Stimulated activated CD4-positive, alpha-beta T cell treated with anti-CD3 and anti-CD28 coated beads, Interleukin-1b, Interleukin-23, amount 100 ng/mL, for 1 hour (primary cell): ENCODE measurements at places on chromosomes 5 and 9.

DNA sequence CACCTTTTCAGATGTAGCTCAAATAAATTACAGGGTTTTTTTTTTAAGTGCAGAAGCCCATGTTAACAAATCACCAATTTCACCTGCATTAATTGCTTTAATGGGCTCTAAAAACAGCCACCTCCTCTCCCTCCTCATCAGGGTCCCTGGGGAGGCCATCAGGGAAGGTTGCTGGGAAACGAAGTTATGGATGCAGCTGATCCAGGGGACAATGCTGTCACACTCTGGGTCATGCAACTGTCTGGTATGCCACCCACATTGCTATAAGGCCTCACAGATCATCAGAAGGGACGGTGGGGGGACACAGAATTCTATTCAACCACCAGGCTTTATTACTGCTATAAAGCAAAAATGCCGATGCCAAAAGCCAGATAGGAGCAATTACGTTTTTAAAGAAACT, 9.3 kb downstream of the WHRN start:
- no peak for DNase-seq

GRCh38 chr9:3823842-3824475, 298.2 kb upstream of the RFX3 start:
- DNase-seq, result no peak

DNA sequence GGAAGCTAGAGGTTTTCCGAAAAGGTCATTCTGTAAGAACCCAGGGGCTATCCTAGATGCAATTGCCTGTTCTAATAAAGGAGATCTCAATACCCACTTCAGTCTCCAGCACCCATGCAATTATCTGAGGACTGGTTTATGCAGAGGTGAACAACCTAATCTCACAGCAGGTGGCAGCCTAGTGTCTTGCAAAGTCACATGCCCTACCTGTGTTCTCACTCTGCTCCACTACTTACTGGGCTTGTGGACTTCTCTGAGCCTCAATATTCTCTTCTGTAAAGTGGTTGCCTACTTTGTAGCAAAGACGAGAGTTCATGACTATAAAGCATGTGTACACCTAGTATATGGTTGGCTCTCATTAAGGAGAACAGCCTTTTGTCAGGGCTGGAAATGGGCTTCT, 21.0 kb upstream of the ALDH1B1 start:
- DNase-seq, result no peak

GRCh38 chr9:95096381-95096780, 221.1 kb downstream of the FANCC start:
- no peak for DNase-seq

DNA sequence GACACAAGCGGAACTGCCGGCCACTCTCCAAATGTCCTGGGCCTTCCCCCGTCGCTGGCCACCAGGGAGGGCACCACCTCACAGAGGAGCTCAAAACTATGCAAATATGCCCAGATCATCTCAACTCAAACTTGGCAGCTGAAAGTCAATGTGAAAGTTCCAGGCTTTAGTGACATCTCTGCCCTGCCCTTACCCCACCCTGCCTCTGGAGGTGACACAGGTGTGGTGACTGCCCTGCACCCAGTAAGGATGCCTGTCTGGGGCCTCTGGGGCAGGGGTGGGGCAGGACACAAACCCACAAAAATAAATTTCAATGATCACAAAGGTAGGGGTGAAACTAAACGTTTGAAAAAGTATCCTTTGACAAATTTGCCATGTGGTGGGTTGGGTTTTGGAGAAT, 213.4 kb downstream of the HSPA4 start:
- no peak for DNase-seq

- no peak for DNase-seq
Observed at GRCh38 chr5:72295539-72295938, 24.5 kb downstream of the MRPS27 start.

DNA sequence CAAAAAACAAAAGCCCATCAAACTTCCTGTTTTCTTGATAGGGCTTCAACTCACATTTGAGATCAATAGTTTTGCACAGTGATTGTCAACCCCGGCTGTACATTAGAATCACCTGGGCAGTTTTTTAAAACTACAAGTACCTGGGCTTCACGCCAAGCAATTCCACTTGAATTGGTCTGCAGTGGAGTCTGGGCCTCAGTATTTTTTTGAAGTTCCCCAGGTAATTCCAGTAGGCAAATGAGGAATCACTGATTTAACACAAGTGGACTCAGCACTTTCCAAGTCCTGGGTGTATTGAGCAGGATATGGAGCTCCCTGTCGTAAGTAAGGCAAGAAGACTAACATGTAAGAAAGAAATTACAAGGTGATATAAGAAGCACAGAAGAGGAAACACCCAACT, 14.8 kb upstream of the SMIM15 start:
- DNase-seq, result no peak
